Posterior vena cava (tissue), 2 donors: ENCODE measurements at places on chromosomes 4 and X. TPM values are rescaled to one million over a fixed set of nuclear protein-coding genes. Genes with fewer than 3 reads are reported as not detected.

GRCh38 chr4:184293552-184293951 is 75.9 kb upstream of the ENPP6 start:
- no peak for DNase-seq

- no peak for DNase-seq
Measured at GRCh38 chrX:95675794-95676193, 1008.8 kb upstream of the DIAPH2 start.

DNA sequence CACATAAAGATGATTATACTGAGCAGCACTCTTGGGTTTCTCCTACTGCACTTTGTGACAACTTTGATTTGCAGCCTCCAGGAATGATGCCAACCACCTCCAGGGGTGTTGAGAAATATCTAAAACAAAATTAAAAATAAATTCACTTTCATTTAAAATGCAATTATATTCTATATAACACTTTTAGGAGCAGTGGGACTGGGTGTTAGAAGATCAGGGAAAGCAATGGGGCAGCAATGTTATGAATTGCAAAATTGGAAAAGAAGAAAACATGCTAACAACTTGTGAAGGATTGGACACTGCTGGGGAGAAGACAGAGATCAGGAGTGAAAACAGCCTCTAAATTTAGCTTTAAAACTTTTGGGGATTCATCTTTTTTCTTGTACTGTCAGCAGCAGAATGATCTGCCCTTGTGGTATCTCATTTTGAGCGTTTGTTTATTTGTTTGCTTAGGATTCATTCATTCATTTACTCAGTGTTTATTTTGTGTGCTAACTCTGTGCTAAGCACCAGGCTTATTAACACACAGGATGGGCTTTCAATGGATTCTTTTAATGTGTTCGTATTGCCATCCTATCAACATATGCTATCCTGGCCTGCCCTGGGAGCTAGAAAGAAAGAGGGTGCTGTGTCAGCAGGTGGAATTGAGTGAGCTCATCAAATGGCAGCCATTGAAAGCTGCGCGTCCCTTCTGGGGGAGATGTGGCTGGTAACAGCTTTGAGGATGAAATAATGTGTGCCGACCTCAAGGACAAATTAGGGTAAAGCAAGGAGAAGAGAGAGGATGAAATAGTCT is 96.5 kb downstream of the FRMPD4 start:
- no peak for DNase-seq

DNA sequence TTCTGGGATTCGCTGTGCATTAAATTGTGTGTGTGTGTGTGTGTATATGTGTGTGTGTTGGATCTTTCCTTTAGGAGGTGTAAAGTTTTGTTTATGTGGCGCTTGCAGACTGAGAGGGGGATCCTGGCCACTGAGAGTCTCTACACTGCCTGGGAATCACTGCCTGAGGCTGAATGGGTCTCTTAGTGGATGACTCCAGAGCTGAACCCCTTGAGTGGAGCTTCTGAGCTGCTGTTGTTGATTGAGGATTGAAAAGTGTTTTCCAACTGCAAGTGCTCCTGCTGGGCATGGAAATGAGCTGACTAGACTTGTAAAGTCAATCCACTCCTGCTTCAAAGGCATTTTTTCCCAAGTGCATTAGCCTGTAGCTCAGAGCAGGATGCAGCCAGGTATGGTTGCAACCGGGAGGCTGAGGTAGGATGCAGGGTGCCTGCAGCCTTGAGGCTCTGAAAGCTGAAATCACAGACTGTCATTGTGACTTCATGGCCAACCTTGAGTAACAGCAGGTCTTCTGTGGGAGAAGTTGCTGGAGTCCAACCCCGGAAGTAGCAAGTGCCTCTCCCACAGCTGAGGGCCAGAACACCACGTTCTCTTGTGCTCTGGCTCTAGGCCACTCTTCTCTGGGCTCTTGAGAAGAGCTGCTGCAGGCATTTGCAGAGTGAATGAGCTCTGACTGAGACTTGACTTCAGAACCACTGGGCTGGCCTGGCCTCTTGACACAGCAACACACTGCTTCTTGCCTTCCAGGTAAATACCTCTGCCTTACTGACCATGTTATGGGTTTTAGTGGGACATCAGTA is at the start of gene TBX22:
Gene TBX22 (plus strand): TSS at position 613 of the 800 bp plus-strand sequence. CDS start 7,517 bp downstream, outside the sequence.
- no peak for DNase-seq

Gene SOD3
- total RNA-seq, result 289 TPM

Gene RBM47
- total RNA-seq, result 22.6 TPM
